Activated CD4-positive, CD25-positive, alpha-beta regulatory T cell treated with anti-CD3 and anti-CD28 coated beads, Interleukin-2, amount 50 U/mL, for 24 hours (primary cell): ENCODE measurements at places on chromosomes 1 and 21.

DNA sequence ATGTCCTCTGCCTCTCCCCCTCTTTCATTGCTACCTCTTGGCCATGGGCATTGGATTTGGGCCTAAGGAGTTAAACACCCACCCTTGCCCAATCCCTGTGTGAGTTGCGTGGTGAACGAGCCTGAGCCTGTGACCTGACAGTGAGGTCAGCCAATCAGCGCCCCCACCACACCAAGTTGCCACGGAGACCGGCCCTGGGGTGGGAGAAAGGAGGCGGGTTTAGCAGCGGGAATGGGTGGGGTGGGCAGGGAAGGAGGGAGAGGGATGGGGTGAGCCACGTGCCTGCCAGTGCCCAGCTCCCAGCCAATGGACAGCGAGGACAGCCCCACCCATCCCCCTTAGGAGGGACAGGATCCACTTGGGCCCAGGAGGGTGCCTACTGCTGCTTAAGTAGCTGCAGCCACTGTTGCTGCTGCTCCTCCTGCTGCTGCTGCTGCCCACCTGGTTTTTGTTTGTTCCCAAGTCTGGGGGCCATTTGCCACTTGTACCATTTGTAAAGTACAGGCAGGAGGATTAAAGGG lies 9.5 kb downstream of the ZBTB7B start:
- ATAC-seq = no peak

GRCh38 chr21:17673261-17674020 lies 60.7 kb upstream of the BTG3 start:
- no peak for ATAC-seq

GRCh38 chr1:119275145-119276134 lies 93.1 kb upstream of the HAO2 start:
- ATAC-seq = no peak

DNA sequence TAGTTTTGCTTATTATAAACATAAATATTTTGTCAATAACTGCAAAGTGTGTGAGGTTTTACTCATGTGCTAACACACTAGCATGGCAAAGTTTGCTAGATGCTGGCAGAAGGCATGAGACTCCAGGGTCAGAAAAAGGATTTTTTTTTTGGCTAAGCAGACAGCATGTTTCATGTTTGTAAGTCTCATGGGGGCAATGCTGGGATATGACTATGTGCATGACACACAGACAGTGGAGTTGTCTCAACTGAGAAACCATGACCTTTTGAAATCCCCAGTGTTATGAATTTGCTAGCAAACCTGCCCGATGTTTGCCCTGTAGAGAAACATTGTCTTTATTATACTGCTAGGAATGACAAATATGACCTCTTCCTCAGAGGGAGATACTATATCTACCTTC lies 448.2 kb downstream of the BRINP3 start:
- no peak for ATAC-seq

- no peak for ATAC-seq
These were observed 42.4 kb downstream of the GFI1 start for GRCh38 chr1:92444351-92444750.

GRCh38 chr1:1889847-1890505 lies 911 bp downstream of the GNB1 start:
- peak; percentile 46 for ATAC-seq

DNA sequence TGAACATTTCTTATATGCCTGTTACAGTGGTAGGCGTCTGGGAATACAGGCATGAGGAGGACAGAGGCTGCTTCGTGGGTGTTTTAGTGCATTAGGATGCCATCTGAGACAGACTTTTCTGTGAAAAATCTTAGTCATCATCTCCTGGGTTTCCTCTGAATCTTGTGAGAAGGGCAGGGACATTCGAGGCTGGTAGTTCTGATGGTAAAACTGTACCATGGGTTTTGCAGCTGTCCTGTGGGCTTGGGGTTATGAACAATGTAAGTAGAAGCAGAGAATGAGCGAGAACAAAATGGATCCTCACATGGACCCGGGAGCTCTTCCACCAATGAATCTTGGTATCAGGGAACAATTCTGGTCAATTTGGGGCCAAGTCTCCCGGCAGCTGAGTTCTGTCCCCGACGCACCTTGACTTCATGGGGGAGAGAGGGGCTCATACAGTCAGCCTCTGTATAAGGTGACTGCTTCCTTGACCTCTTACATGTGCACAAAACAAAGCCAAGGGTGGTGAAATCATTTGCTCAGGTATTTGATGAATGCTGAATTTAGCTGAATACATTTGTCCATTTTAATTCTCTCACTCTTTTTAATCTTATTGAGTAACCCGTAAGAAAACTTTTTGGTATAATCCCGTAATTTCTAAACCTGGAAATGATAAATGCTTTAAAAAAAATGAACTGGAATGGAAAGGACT lies 63.6 kb upstream of the ERRFI1 start:
- ATAC-seq = no peak

DNA sequence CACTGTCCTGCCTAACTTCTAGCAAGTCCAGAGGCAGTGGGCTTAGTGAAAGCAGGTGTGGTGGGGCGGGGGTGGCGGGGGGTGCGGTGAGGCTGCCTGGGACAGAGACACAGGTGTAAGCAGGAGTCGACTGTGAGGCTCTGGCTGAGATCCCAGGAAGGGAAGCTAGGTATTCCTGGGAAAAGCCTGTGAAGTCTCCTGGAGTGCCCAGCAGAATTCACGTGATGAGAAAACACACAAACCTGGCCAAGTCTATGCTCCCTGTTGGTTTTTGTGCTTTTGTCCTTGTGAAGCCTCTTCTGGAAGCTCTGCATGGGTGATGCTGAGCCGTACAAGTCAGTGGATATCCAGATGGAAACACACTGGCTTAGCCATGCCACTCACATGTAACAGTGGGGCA lies 5.3 kb downstream of the GALNT2 start:
- ATAC-seq = no peak

DNA sequence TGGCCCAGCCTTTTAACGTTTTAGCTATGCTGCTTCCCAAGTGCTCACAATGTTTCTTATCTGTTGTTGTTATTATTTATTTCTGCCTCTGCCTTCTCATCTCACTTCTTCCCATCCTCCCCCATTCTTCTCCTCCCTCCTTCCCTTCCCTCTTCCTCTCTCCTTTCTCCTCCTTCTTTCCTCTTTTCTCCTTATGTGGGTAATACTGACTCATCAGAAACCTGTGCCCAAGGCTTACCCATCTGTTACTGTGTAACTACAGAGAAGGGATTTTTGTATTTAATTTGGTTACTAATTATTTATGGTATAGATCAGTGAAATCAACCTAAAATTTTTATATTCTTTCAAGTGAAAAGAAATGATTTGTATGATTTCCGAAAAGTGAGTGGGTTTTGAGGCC lies 120.3 kb downstream of the KCNK2 start:
- ATAC-seq = no peak

DNA sequence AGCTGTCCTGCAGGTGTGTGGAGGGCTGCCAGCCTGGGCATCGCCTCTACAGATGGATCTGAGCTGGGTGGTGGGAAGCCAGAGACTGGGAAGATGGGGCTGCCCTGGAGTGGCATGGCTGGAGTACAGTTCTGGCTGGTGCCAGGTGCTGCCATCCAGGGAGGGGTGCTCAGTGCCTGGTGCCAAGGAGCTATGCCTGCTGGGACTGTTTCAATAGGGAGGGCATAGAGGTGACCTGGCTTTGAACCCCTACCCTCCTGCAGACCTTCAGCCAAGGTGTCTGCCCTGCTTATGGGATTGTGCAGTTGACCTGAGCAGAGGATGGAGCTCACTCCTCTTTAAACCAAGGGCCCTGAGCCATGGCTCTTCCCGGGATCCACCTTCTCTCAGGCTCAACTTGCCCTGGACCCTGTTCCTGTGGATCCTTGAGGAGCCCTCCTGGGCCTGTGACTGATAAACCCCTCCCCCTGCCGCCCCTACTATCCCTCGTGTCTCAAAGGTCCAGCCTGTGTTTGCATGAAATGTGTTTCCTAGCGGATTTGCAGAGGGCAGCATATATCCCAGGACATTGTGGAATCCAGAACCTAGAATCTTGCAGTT lies 48.7 kb downstream of the PTPRU start:
- no peak for ATAC-seq

DNA sequence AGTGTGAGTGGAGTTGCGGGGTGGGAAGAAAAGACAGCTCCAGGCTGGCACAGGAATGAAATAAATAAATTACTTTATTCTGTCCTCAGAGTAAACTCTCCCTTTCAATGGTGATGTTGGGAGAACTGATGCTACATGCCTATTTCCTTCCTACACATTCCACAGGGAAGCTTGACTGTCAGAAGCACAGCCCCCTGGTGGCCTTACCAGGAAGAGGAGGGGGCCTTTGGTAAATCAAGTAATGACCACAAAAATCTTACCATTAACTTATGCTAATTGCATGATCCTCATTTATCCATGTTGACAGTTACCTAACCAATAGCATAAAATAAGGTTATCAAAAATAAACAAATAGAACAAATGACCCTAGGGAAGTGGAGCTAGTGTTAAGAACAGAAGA lies 605.0 kb upstream of the PKN2 start:
- no peak for ATAC-seq
